ENCODE measurements at places on chromosomes 6 and 20. TPM values are rescaled to one million over a fixed set of nuclear protein-coding genes. Genes with fewer than 3 reads are reported as not detected.

ABHD16B gene
- polyA plus RNA-seq = not detected

- DNase-seq = no peak
Observed at GRCh38 chr6:79421001-79421411, 116.2 kb downstream of the LCA5 start.

DNA sequence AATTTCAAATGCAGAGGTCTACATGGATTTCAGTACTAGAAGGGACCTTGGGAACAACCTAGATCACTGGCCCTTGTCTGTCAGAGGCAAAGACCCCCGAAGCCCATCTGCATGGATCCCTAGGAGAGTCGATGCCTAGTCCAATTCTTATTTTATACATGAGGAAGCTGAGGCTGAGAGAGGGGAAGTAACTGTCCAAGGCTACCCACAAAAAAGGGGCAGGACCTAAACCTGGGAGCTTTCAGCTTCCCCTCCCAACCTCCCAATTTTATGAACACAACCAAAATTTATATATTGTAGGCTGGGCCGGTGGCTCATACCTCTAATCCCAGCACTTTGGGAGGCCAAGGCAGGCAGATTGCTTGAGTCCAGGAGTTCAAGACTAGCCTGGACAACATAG is 73.2 kb downstream of the TRERF1 start:
- DNase-seq = no peak

DNA sequence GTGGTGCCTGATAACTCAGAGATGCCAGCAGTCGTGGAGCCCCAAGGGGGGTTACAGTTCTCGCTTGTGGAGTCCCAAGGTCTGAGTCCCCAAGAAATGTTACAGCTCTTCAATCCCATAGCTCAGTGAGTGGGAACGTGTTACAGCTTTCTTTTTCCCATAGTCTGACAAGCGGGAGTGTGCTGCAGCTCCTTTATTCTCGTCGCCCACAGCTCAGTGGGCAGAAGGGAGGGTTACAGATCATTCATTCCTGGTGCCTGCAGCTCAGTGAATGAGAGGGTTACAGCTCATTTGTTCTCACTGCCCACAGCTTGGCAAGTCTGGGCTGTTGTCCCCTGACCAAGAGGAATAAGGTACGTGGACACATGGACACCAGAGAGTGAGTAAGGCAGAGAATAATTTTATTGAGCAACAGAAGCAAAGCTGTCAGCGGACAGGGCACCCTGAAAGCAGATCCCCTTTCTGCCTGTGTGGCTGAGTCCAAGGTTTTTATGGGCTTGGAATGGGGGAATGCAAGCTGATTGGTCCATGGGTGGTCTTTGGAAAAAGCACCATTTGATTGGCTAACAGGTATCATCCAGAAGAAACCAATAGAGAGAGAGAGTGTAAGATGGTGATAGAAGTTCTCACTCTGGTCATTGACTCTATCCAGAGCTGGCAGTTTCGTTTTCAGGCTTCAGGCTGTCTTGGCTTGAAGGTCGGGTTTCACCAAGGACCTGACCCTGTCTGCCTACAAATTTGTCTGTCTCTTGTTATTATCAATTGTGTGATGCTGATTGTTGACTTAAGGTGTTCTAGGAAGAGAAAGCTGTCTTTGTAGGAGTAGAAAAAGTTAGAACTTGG is 16.4 kb downstream of the RNF217 start:
- DNase-seq = no peak

DNA sequence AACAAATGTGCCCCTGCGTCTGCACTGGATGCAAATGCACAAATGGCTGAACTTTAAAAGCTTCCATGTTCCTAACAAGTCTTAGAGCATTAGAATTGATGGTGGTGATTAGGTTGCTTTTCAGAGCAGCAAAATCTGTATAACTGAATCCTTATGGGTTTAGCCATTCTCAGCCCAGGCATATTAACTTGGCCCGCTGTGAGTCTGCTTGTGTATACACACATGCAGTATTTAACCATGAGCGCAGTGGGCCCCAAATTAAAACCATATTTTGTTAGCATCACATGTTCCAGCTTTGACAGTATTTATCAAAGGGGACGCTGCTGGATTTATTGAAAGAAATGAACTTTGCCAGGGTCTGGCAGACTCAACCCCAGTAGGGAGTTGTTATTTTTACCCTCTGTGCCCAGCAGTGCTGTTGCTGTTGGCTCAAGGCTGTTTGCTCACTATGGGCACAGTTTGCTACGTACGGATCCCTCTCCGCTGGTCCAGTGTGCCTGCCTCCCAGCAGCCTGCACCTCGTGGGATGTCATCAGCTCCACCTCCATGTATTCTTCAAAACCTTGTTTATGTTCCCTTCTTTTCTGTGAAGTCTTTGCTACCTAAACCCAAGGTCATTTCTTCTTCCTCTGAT is 144.7 kb downstream of the QRSL1 start:
- DNase-seq = no peak

- no peak for DNase-seq
Observed at GRCh38 chr6:108563292-108563691, 2.6 kb downstream of the FOXO3 start.

GRCh38 chr6:15464211-15464725 is 198.6 kb downstream of the DTNBP1 start:
- no peak for DNase-seq

DNA sequence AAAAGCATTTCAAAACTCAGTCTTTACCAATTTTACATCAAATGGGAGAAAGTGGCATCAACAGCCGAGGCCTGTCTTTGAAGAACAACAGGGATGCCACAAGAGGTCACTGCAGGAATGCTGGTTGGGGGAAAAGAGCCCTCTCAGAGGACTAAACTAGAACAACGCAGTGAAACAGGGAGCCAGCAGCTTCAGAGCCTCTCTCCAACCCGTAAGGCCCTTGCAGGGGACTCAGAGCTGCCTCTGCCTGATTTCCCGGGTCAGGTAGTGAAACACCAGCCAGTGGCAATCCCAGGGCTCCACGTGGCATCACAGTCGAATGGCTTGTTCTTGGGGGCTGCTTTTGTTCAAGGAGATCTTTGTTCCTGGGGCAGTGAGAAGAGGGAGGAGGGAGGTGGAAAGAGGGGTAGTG is 55.0 kb upstream of the KCNK16 start:
- DNase-seq = peak; percentile 82

DNA sequence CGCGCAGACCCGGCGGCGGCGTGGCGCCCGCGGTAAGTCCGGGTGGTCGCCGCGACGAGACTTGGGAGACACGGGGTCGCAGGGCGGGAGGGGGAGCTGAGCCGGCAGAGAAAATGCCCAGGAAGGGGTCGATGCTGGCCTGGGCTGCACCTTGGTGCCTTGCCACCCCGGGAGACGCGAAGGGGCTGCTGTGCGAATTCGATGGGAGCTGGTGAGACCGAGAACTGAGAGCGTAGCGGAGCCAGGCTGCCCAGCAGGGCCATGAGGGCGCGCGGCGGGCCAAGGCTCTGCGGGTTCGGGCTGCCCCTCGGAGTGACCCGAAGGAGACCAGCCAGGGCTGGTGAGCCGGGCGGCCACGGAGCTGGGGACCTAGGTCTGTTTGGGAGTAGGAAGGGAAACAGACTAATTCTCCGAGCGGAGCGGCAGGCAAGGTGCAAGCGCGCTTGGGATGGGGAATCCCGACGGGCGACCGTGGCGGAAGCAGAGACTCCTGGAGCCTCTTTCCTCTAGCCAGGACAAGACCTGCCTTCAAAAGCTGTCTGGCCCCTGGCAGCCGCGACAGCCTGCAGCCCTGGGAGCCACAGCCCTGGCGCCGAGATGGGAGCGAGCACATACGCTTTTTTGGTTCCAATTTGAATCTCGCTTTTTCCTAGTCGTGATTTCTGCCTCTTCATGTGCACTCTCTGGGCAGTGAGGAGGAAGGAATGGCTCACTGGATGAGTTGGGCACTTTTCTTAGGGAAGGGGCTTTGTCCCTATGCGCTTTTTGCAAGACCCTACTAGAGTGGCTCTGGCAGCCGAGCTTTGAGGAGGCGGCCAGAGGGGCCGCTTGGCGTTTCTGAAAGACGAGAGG is 691 bp downstream of the SYNDIG1 start:
- DNase-seq = peak; percentile 23

HLA-DPA1 gene
- polyA plus RNA-seq = 22.0 TPM

DNA sequence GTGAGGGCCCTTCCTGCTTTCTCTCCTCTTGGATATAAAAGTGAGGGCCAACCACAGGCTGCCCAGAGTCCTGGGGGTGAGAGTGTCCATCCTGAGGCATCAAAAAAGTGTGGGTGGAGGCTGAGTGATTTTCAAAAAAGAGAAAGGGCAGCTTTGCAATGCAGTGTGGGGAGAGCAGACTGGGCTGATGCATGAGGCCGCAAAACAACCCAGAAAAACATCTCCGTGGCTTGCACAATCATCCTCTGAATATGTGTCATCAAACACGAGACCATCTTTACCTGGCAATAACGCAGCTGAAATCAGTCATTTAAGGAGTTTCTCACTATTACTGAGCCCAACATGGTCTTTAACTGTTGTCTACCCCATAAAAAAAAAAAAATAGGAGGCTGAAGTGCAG is 191.2 kb upstream of the SOX4 start:
- DNase-seq = no peak

NRM gene
- polyA plus RNA-seq = 35.3 TPM

FRK gene
- polyA plus RNA-seq = 5.9 TPM

DNA sequence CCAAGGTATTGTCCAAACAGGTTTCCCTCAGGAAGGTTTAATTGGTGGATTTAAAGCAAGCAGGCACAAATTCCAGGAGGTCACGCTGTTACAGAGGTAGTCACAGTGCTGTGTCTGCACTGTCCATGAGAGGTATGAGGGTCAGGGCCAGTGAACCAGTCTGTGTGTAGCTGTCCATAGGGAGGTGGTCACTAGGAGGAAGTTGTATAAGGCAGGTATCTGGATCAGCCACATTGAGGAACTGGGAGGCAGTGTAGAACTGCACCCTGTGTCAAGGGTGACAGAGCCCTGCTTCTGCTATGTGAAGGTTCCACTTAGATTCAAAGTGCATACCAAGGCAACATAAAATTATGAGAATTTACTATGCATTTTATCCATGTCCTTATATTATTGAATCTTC is 73.3 kb downstream of the MAP3K4 start:
- no peak for DNase-seq

STX11 gene
- 0.62 TPM for polyA plus RNA-seq

DNA sequence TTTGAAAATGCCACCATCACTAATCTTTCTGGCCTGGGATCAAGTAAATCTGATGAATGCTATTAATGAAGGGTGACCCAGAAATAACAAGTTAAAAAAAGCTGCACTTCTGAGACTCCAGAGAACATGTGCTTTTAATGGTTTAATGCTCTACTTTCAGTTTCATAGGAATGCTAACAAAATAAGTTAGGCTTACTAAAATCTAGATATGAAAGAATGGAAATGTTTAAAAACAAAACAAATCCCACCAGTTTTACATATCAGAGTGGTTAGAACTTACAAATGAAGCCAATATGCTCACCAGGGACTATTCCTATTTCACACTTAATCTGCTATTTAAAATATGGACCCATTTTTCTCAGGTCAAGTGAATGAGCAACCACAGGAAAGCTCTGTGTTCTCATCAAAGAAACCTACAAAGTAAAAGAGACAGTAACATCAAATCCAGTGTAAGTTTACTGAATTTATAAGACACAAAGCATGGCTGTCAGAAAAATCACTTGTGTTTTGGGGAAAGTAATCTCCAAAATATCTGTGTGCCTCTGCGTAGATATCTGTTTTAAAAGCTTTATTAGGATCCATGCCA is 40.3 kb downstream of the FYN start:
- no peak for DNase-seq

DNA sequence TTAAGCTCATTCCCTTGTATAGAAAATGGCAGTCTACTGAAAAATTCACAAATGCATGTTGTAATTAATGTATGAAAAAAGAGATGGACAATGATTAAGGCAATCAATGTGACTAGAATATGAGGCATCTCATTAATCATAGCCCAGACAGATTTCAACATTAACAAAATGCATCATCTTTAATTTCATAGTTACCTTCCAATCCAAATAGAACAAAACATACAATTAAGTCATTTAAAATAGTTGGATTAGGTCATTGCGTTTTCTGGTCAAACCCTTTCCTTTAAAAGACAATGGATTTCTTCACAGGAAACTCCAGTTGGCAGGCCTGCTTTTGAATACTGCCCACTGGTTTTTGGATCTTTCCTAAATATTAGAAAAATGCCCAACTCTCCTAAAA is 203.9 kb downstream of the HAO1 start:
- DNase-seq = no peak

DNA sequence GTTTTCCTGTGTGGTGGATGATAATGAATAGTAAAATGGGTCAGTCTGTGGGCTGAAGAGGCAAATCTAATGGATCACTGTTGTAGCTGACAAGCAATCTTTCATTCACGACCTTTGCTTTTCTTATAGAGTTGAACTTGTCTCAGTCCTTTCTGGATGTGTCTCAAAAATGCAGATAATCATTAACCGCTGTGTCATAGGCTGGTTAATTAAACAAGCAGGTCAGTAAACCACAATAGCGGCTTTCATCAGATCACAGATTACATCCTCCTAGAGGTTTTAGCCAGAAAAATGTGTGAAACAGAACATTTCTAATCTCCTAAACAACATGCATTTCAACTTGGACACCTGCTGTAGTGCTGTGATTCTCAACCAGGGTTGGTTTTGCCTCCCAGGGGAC is 2.5 kb upstream of the METTL24 start:
- no peak for DNase-seq

GRCh38 chr20:32204205-32205109 is 3.1 kb downstream of the PLAGL2 start:
- no peak for DNase-seq

COL9A1 gene
- 34.7 TPM for polyA plus RNA-seq

IPCEF1 gene
- polyA plus RNA-seq = 8.9 TPM

COL19A1 gene
- polyA plus RNA-seq = 3.7 TPM

- DNase-seq = no peak
Observed at GRCh38 chr6:46502486-46503119, 11.4 kb upstream of the RCAN2 start.

POPDC3 gene
- polyA plus RNA-seq = 0.24 TPM

GRCh38 chr6:38973178-38974057 is 75.2 kb upstream of the GLP1R start:
- peak; percentile 35 for DNase-seq

DNA sequence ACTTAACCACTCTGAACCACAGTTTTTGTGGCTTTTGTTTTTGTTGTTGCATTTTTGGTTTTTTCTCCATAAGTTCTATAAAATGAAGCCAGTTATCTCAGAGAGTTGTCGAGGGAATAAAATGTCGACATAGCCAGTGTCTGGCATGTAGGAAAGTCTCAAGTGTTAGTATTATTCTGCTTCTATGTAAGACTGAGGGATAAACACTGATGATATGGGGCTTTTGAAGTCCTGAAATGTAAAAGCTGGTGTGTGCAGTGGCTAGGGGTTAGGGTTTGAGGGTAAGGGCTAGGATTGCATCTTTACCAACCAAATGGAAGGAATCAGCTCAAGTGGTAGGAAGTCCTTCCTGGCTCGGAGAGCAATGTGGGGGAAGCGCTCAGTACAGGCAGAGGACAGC is 59.2 kb downstream of the DAAM2 start:
- no peak for DNase-seq

LRRC73 gene
- polyA plus RNA-seq = 1.6 TPM

DNA sequence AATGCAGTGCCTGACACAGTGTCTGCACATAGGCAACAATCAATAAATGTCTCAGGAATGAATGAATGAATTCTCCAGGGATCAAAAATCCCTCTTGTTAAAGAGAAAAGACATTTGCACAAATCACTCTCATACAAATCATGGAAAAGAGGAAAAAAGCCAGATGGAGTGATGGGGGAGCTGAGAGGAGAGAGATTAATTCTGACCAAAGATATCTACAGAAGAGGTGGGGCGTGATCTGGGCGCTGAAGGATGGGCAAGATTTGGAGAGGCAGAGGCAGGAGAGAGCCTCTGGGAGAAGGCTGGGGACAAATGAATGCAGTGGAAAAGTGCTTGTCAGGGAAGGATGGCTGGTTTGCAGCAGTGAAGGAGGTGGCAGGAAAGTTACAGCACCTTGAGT is 142.9 kb upstream of the BACH2 start:
- no peak for DNase-seq

All from renal pelvis (tissue), 12 donors.